Fibroblast of skin of right biceps (primary cell): ENCODE measurements at places on chromosomes 13 and 19.

DNA sequence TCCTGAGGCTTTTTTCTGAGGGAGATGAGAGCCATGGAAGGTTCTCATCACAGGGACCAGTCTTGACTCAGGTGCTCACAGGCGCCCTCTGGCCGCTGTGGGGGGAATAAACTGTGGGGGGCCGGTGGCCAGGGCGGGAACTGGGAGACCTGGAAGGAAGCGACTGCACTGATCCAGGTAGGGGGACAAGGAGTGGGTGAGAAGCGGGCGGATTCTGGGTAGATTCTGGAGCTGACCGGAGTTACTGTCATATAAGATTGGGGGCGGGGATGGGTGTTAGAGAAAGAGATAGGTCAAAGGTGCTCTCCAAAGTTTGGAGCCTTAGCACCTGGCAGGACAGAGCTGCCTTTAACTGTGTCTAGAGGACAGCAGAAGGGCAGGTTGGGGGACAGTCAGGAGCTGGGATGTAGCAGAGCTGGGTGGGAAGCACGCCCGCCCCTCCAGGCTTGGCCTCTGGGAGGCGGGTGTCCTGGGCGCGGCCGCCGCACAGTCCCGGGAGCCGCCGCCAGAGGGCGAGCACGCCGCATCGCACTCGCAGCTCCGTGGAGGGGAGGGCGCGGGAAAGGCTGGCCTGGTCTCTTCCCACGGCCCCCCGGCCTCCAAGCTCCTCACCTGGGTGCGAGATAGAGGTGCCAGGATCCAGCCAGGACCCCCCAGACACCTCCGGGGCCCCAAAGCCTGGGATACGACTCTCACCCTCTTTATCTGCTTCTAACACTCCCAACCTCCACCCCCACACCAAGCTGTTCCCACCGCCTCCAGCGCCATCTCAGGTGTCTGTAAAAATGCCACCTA is 4.2 kb upstream of the DAND5 start:
- peak; percentile 73 for DNase-seq

GRCh38 chr13:98571955-98572662 is 4.8 kb downstream of the STK24 start:
- peak; percentile 70 for DNase-seq

GRCh38 chr13:101565317-101565716 is 112.8 kb downstream of the ITGBL1 start:
- no peak for DNase-seq

GRCh38 chr13:58165617-58166016 is 534.1 kb downstream of the PCDH17 start:
- DNase-seq = no peak

- no peak for DNase-seq
Measured at GRCh38 chr13:40613192-40613818, 53.1 kb downstream of the FOXO1 start.

DNA sequence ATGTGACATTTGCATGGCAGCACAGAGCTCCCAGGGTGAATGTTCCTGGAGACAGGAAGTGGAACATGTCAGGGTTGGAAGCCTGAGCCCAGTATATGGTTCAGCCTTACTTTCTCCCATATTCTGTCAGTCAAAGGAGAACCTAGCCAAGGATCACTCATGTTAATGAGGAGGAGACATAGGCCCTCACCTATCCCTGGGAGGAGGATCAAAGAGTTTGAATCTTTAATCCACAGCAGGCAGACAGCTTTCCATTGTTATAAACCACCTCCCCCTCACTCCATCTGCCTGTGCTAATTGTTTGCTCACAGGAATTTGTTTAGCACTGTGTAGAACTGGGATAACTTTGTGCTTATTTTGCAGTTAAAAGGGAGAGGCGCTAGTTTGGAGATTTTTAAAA is 1069.1 kb downstream of the EFNB2 start:
- DNase-seq = no peak

DNA sequence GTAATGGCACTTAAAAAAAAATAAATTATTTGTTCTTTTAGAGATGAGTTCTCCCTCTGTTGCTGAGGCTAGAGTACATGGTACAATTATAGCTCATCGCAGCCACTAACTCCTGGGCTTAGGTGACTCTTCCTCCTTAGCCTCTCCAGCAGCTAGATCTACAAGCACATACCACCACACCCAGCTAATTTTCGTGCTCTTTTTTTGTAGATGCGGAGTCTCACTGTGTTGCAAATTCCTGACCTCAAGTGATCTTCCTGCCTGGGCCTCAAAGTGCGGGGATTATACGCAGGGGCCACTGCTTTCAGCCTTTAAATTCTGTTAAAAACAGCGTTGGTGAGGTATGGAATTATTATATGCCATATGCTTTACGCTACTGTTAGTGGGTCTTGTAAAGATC is 2034.0 kb downstream of the OLFM4 start:
- DNase-seq = no peak

DNA sequence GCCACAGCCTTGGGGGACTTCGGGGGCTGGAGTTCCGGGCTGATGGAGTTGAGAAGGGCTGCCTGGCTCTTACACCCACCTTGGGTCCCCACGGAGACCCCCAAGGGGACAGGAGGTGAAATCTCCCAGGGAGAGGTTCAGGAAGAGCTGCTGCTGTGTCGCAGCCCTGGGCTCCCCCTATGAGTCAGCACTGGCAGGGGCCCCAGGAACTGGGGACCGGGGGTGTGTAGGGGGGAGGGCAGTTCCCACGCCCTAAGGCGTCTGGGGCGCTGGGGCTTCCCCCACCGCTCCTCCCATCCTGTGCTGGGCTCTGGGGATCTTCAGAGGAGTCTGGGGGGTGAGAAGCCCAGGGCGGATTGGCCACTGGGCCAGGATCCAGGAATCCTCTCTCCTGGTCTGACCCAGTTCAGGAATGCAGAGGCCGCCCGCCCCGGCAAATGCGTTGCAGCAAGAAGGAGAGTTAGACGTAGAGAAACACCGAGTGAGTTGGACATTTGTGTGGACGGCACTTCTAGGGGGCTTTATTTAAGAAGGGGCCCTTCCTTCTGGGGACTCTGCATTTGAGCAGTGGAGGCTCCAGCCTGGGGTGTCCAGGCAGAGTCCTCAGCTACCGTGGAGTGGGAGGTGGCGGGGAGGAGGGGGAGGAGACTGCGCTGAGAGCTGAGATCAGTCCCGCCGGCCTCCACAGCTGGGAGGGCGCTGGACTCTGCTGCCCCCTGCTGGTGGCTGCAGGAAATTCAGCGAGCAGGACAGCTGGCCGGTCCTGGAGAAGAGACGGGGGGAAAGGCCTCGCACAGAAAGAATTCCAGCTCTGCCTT is 15.0 kb upstream of the NANOS3 start:
- DNase-seq = peak; percentile 95

DNA sequence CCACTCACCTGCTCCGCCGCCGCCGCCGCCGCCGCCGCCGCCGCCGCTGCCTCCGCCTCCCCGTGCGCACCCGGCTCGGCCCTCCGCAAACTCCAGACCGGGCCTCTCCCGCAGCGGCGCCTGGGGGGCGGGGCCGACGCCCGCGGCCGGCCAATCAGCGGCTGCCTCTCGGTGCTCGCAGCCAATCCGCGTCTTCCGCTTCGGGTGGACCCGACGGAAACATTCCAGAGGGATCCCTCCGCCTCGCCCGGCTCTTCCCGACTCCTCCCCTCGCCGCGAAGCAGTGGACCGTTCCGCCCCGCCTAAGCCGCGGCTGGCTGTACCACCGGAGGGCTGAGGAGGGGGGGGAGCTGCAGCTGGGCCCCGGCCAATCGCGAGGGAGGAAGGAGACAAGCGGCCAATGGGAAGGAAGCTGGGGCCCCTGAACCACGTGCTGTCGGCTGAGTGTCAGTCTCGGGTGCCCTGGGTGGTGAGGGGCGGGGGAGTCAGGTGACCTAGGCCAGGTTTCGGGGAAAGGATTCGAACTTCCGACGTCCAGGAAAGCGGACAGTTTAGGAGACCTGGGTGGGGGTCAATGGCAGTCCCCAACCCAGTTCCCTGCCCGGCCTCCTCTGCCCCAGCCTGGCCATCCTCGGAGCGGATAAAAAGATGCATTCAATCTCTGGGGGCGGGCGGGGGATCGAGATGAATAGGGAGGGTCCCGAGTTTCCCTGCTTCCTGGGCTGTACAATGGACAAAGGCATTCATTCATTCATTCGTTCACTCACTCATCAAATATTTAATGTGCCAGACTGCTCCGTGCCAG is at the start of gene GIPC1:
TSS of gene GIPC1 (minus strand) at position 99 of the 805 bp plus-strand sequence. CDS start 13,151 bp downstream, outside the sequence.
- DNase-seq = peak; percentile 99

GRCh38 chr19:23437901-23438300 is 42.6 kb upstream of the ZNF91 start:
- no peak for DNase-seq

DNA sequence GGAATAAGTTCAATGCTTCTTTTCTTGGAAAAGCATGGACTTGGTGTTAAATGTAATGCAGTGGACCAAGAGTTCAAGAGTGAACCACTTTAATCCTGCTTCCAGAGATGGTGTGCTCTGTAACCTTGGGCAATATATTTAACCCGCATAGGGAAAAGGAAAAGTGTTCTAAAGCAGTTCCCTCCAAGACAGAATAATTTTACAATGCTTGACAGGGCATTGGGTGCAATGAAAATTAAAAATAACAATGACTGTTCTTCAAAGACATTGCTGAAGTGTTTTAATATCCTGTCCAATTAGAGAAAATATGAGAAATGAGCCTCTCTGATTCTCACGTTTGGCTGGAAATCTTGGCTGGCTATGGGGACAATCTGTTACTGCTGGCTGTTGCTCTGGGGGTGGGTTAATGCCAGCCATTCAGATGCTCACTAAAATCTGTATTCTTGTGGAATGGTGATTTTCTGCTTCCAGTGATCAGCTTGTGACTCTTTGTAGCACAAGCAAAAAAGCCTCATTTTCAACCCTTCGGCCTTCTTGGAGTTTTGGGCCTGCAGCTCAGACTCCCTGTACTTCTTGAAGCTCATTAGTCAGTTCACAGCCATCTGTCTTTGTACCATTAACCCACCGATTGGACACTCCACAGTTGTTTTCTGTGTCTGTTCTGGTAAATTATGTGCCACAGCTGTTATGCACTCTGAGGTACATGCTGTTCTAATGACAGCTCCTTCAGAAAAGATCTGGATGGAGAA is 310.6 kb downstream of the LMO7 start:
- DNase-seq = no peak

DNA sequence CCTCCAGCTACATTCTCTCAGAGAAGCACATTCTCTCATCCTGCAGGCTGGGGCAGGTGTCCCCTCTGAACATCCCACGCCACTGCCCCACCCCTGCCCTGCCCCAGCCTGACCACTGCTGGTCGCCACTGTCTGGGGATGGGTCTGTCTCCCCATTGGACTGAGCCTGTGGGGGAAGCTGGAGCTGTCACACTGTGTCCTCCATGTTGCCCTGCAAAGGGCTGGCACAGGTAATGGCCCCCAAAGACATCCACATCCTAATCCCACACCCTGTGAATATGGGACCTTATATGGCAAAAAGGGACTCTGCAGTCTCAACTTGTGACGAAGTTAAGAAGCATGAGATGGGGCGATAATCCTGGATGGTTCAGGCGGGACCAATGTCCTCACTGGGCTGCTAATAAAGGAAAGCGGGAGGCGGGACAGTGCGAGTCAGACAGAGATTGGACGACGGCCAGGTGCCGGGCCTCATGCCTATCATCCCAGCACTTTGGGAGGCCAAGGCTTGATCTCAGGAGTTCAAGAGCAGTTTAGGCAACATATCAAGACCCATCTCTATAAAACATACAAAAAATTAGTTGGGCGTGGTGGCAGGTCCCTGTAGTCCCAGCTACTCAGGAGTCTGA is 9.1 kb downstream of the AP2S1 start:
- peak; percentile 92 for DNase-seq

DNA sequence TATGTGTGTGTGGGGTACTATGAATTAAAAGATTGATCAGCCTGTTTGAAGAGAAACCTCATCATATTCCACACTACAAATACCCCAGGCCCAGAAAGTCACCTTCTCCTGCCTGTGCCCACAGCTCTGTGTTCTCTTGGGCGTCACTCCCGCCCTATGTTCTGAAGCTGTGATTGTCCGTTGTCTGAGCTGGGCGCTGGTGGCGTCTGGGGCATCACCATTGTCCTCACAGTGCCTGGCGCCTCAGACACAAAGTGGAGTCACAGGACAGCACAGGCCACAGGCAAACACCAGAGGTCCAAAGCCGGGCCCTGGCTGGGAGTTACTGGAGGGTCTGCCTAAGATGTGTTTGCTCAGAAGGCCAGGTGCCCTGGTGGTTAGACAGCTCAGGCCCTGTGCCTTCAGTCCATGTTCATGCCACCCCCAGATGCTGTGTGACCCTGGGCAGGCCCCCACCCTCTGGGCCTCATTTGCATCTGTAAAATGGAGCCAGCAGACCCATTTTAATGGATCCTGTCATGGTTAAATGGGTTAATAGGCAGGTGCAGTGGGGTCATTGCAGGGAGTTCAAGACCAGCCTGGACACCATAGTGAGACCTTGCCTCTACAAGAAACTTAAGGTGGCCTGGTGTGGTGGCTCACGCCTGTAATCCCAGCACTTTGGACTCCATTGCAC is 34.5 kb downstream of the DNM2 start:
- DNase-seq = no peak

- peak; percentile 29 for DNase-seq
Measured at GRCh38 chr19:42316223-42317211, 3.4 kb downstream of the TMEM145 start.

DNA sequence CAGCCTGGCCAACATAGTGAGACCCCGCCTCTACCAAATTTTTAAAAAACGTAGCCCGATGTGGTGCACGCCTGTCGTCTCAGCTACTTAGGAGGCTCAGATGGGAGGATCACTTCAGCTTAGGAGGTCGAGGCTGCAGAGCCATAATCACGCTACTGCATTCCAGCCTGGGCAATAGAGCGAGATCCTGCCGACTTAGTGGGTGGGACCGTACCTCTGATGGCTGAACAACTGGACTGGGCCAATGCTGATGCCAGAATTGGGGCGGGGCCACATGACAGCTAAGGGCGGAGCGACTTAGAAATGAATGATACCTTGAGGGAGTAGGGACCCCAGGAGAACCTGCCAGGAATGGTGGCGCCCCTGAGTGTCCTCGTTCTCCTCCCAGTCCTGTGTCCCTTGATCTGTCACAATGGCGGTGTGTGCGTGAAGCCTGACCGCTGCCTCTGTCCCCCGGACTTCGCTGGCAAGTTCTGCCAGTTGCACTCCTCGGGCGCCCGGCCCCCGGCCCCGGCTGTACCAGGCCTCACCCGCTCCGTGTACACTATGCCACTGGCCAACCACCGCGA is 3.6 kb downstream of the LTBP4 start:
- no peak for DNase-seq

- DNase-seq = peak; percentile 91
Measured at GRCh38 chr19:17333611-17334413, 843 bp downstream of the ANO8 start.

DNA sequence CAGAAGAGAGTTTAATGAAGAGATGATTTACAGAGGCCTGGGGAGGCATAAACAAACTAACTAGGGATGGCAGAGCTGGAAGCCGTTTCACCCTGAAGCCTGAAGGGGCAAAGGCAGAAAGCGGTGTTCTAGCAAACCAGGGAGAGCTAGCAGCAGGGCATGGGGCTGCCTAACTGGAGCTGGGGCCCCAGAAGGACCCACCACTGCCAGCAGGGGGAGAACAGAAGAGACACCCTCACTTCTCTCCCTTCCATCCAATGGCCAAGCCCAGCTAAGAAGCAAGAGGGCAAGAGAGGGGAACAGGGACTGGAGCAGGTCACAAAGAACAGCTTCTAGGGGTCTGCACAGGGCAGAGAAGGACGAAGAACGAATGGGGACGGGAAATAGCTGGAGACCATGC is 195.5 kb downstream of the KATNAL1 start:
- no peak for DNase-seq
